ENCODE measurements at places on chromosomes 2 and 18.
A peak's percentile ranks its signal among the peaks of the same experiment; 100 is the strongest.

- no peak for DNase-seq
Measured at GRCh38 chr18:46431522-46432171, 225.4 kb downstream of the LOXHD1 start.

GRCh38 chr18:73283032-73283431 is 415.2 kb upstream of the NETO1 start:
- DNase-seq, result no peak

GRCh38 chr18:78976765-78977636 is 2.6 kb upstream of the SALL3 start:
- DNase-seq, result no peak

- DNase-seq, result no peak
Measured at GRCh38 chr2:36655453-36655852, 41.1 kb upstream of the VIT start.

- no peak for DNase-seq
Measured at GRCh38 chr2:164522561-164522981, 98.7 kb downstream of the GRB14 start.

DNA sequence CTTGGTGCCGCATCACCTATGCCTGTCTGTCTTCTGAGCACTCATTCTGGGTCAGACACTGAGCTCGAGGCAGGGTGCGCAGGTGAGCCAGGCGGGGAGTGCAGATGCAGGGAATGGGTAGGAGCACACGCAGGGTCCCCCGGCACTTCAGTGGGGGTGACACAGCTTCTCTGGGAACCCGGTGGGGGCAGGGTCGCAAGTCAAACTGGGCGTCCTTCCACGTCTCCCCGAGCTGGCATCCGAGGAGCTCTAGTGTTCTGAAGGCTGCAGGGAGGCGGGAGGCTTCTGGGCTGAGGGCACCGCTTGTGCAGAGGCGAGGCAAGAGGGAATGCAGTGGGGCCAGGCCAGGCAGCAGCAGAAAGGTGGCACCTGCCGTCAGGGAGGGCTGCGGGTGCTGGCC is 86.0 kb downstream of the DGKD start:
- no peak for DNase-seq

- no peak for DNase-seq
Measured at GRCh38 chr2:234961784-234962183, 10.0 kb downstream of the SH3BP4 start.

DNA sequence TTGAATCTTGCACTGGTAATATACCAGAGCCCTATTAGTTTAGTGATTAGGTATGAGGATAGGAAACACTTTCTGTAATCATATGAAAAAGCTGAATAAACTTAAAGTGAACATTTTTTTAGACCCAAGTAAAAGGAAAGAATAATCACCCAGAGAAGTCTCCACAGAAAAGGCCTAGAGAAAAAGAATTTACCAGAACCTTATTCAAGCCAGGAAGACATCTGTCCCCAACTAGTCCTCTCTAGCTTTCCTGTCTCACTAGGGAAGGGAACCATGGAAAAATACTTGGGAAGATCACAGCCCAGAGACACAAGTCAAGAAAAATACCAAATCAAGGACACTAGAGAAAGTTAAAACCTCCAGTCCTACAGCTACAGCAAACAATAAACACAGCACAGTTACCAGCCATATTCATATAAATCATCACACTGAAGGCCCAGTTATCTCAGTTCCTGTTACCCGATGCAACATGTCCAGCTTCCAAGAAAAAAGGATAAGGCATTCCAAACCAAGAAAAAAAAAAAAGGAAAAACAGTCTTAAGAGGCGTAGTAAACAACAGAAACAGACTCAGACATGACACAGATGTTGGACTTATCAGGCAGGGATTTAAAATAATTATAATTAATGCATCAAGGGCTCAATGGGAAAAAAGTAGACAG is 461.5 kb downstream of the IRS1 start:
- DNase-seq, result no peak

DNA sequence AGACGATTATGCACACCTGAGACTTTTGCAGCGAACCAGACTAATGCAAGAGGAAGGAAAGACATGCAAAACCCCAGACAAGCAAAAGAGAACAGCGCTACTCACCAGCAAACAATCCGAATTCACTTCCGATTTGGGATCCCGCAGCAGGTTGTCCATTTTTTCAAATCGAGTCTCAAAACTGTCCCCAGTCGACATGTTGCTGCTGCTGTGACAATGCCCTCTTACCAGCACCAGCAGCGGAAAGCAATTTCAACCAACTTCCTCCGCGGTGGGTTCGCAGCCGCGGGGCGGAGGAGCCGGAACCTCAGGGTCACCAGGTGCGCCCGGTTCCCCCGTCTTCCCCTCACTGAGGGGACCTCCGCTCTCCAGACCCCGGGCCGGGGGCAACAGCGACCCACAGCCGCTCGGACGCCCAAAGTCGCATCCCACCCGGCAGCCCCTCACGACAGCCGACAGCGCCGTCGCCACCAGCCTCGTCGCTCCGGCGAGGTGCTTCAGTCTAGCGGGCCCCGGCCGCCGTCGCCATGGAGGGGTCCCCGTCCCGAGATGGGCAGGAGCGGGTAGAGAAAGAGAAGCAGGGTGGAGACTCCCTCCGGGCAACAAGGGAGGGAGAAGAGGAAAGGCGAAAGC is 784 bp downstream of the ROCK1 start:
- peak; percentile 23 for DNase-seq
